ENCODE measurements at places on chromosomes 11 and 22.

DNA sequence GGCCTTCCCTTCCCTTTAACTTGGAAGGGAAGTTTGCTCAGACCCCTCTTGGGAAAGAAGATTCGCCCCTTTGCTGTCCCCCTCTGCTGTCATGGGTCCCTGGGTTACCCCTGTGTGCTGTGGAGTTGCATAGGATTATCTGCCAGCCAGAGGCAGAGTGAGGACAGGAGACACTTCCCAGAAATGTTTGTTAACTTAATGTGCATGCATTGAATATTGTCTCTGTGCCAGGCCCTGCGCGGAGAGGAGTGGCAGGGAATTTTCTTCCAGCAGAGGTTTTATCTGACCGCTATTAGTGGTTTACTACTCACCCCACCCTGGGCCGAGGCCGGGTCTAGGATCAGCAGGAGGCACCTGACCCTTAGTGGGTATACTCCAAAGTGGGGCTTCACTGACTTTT, 894.8 kb downstream of the TBC1D22A start:
- no peak for DNase-seq

GRCh38 chr11:131763193-131763890, 392.9 kb downstream of the NTM start:
- DNase-seq = no peak

DNA sequence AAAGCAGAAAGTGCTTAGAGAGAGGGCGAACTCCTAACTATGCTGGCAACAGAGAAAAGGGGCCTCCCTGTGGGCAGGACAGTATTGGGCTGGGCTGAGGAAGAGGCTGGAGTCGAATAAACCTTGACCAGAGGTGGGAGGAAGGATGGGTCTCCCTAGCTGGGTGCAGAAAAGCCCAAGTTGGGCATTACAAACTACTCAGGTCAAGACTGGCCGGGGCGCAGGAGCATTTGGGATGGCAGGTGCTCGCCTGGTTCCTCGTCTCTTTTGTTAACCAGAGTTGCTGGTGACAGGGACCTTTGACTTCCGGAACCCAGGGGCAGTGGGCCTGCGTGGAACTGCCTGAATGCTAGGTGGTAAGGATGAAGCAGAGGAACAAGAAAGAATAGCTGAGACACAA, 80.3 kb upstream of the SHISAL1 start:
- no peak for DNase-seq

- DNase-seq = no peak
Observed at GRCh38 chr11:31397239-31397834, 27.7 kb downstream of the DNAJC24 start.

GRCh38 chr11:14360976-14361375, 2.0 kb upstream of the RRAS2 start:
- DNase-seq = no peak

- DNase-seq = no peak
Observed at GRCh38 chr22:38257650-38258250, 15.1 kb downstream of the TMEM184B start.

DNA sequence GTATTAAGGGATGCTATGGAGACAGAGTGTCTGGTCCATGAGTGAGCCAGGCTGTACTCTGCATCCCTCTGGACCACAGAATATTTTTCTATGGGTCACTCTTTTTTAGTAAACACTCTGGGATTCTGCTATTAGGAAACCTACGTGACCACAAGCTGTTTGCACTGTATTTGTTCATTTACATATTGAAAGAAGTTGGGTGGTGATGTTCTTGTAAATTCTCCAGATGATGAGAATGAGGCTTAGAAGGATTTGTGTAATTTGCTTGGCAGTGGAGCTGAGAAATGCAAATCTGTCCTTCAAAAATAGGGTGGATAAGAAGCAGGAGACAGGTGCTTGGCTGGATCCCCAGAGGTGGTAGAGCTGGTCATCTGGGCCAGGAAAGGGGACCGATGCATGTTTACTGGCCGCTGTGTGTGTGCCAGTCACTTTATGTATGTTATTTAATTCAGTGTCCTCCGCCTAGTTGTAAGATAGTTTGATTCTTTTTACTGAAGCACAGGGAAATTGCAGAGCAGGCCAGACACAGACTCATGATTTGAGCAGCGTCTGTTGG, 63.7 kb upstream of the HEPHL1 start:
- no peak for DNase-seq

- DNase-seq = no peak
Observed at GRCh38 chr22:44625981-44626687, 75.9 kb upstream of the PRR5 start.

- no peak for DNase-seq
Observed at GRCh38 chr22:36332623-36333332, 55.0 kb downstream of the MYH9 start.

- no peak for DNase-seq
Observed at GRCh38 chr11:34620820-34621792, at the start of gene EHF. EHF (plus strand) TSS chr11:34621093; CDS start chr11:34642631, 21,538 bp downstream.

- no peak for DNase-seq
Observed at GRCh38 chr11:102330231-102330630, 12.9 kb downstream of the BIRC3 start.

DNA sequence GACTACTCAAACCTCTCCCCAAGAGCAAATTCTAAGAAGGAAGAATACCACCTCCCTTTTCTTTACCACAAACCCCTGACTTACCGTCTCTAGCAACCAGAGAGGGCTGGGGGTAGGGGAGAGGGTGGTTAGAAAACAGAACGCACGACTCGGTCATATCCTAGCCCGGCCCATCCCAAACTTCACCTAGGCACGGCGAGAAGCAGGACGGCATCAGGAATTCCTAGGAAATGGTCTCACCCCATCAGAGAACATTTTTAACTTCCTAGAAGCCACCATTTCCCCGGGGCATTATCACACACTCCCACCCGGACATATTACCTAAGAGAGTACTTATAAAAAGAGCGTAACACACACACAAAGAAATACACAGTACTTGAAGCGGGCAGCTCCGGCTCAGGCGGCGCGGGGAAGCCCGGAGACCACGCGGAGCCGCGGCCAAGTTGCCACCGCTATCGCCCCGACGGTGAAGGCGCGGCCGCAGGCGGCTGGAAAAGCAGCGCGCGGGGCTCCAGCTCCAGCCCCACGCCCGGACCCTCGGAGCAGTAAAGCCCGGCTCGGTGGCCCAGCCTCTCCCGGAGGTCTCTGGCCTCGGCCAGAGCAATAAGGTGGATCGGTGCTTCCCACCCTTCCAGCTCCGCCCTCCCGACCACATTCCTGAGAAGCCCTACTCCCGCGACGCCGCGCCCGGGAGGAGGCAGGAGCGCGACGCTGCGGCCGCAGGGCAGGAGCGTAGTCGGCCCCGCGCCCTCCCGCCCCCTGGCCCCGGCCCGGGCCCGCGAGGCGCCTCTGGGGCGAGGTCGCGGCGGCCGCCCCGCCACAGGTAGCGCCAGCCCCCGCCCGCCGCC, 878 bp downstream of the RRAS2 start:
- no peak for DNase-seq

DNA sequence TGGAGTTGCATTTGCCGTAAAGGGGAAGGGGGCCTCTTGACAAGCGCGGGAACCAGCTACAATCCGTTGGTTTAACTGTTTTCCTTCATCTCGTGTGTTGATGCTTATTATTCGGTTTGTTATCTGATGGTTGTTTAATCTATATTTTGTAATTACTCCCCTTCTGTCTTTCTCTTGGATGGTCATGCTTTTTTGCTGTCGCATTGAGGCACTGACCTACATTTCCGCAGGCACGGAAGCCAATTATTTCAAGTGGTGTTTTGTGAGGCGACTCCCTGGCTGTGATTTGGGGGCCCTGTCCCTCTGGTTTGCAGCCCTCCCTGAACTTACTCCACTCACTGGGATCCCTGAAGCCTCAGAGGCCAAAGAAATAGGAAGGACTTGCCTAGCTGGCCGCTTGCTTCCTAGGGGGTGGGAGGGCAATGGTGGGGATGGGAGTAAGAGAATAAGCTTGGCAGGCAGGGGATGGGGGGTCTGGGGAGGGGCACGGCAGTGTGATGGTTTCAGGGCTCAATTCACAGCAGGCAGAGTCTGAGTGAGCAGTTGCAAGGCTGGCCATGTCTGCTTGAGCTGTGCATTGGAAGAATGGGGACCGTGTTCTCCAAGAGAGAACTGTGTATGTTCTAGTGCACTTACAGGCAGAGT, 165.8 kb upstream of the B3GAT1 start:
- DNase-seq = no peak

DNA sequence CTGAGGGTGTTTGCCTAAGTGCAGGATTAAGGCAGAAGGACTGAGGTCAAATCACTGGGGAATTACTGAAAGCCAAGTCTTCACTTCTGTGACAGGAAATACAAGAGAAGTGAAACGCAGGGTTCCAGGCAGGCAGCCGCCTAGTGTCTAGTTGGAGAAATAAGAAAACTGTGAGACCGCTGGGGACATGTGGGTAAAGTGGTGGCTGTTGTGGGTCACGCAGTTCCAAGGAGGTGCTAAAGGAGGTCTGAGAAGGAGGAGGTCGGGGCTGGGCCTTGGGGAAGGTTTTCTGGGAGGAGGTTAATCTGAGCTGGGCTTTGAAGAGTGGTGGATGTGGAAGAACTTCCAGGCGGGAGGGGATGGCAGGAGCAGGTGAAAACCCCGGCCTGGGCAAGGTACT, 11.2 kb downstream of the MCM5 start:
- no peak for DNase-seq

Data from fibroblast of skin of left quadriceps (primary cell).